ENCODE measurements at places on chromosomes 4 and X.

- DNase-seq: no peak
- no peak overlapping the region for H3K27ac ChIP-seq
- no peak overlapping the region for H3K4me3 ChIP-seq
- peaks cover 17% of the 10 kb centered on the region for H3K4me1 ChIP-seq
- peaks cover 62% of the 10 kb centered on the region for H3K36me3 ChIP-seq
These were observed 76.2 kb upstream of the CD99 start for GRCh38 chrX:2614911-2615310.

DNA sequence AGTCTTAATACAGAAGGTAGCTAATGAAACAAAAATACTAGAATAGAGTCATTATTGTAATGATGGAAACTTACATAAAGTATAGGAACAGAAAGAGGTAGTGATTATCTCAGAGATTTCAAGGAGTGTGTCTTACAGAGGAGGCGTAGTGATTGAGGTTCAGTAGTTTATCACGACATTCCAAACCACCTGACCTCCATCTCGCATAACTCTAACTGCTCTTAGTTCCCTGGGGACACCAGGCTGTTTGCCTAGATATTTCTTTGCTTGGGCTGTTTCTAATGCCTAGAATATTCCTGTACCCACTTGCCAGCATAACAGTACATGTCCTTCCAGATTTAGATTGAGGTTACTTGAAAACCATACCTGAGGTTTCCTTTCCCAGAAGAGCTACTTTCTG lies 29.1 kb downstream of the STAG2 start:
- no peak for DNase-seq
- no peaks in the 10 kb centered on the region for H3K36me3 ChIP-seq
- peak overlapping the region; percentile 37 for H3K27ac ChIP-seq
- no peak overlapping the region for H3K4me3 ChIP-seq
- H3K27me3 ChIP-seq: no peaks in the 10 kb centered on the region

DNA sequence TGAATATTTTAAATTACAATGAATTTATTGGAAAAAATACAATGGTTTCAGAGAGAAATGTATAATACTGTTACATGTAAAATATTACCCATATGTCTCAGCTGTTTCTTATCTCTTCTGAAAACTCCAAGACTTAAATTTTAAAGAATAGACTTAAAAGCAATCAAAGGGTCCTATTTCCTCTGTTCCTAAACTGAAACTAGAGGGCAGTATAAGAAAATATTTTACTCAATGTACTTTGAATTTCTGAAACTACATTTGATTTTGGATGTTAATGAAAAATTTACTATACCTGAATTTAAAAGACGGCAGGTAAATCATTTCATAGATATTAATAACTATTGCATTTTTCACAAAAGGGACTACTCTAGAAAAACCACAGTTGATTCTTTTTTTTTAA lies 200.2 kb downstream of the LRBA start:
- H3K4me1 ChIP-seq: peaks cover 2% of the 10 kb centered on the region
- peaks cover 15% of the 10 kb centered on the region for H3K36me3 ChIP-seq
- H3K27me3 ChIP-seq: no peaks in the 10 kb centered on the region

DNA sequence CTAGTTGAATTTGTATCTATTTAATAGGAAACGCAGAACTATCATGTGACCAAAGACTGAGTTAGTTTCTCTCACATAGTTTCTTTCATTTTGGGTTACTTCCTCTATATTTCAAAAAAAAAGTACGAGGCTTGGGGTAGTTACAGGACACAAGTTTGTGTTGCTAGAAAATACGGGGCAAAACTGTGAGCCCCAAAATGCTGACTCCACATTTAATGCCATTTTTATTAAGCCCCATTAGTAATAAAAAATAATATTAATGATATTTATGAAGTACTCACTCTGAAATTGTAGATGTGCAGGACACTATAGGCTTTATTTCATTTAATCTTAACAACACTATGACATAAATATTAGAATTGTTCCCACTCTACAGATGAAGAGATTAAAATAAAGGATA lies 268.6 kb downstream of the DTHD1 start:
- DNase-seq: no peak
- H3K4me3 ChIP-seq: no peak overlapping the region
- no peaks in the 10 kb centered on the region for H3K27me3 ChIP-seq
- no peak overlapping the region for H3K27ac ChIP-seq
- no peaks in the 10 kb centered on the region for H3K36me3 ChIP-seq

- DNase-seq: no peak
- H3K4me1 ChIP-seq: peaks cover 31% of the 10 kb centered on the region
- H3K36me3 ChIP-seq: peaks cover 3% of the 10 kb centered on the region
- H3K27me3 ChIP-seq: no peaks in the 10 kb centered on the region
- no peak overlapping the region for H3K4me3 ChIP-seq
- no peak overlapping the region for H3K27ac ChIP-seq
These were observed 2.2 kb downstream of the MXD4 start for GRCh38 chr4:2259541-2260343.

GRCh38 chr4:25258980-25259578 lies 25.2 kb downstream of the PI4K2B start:
- H3K27me3 ChIP-seq: no peaks in the 10 kb centered on the region
- H3K27ac ChIP-seq: no peak overlapping the region
- H3K36me3 ChIP-seq: peaks cover 13% of the 10 kb centered on the region
- no peak overlapping the region for H3K4me3 ChIP-seq
- DNase-seq: no peak

DNA sequence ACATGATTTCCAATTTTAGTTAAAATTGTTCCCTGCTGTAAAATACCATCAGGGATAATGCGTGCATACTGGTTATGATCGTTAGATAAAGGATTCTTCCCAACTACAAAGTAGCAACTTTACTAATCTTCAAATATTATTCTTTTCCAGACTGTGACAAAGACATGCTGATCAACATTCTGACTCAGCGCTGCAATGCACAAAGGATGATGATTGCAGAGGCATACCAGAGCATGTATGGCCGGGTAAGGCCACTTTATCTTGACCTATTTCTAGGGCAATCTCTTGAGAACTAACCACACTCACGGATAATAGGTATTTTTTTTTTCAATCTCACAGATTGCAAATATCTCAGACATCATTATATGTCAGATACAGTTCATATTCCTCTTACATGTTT lies 47.0 kb downstream of the ANXA10 start:
- no peaks in the 10 kb centered on the region for H3K4me1 ChIP-seq
- no peaks in the 10 kb centered on the region for H3K27me3 ChIP-seq
- H3K4me3 ChIP-seq: no peak overlapping the region
- no peak overlapping the region for H3K27ac ChIP-seq
- DNase-seq: no peak
- no peaks in the 10 kb centered on the region for H3K36me3 ChIP-seq

DNA sequence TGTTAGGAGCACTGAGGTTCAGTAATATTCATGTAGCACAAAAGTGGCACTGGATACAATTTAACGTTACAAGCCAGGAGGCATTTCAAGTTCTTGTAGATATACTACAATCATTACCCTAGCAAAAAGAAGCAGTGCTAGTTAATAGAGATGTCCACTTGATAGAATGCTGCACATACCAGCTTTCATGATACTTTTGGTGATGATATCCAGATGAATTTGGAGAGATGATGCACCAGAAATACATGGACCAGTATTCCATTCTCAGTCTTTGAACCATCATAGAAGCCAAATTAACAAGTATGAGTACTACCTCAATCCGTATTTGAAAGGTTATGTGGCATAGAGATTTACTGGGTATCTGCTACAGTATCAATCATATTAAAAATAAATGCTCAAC lies 421.0 kb upstream of the MAGEB18 start:
- no peak overlapping the region for H3K4me3 ChIP-seq
- no peak for DNase-seq
- H3K27ac ChIP-seq: no peak overlapping the region
- no peaks in the 10 kb centered on the region for H3K27me3 ChIP-seq

DNA sequence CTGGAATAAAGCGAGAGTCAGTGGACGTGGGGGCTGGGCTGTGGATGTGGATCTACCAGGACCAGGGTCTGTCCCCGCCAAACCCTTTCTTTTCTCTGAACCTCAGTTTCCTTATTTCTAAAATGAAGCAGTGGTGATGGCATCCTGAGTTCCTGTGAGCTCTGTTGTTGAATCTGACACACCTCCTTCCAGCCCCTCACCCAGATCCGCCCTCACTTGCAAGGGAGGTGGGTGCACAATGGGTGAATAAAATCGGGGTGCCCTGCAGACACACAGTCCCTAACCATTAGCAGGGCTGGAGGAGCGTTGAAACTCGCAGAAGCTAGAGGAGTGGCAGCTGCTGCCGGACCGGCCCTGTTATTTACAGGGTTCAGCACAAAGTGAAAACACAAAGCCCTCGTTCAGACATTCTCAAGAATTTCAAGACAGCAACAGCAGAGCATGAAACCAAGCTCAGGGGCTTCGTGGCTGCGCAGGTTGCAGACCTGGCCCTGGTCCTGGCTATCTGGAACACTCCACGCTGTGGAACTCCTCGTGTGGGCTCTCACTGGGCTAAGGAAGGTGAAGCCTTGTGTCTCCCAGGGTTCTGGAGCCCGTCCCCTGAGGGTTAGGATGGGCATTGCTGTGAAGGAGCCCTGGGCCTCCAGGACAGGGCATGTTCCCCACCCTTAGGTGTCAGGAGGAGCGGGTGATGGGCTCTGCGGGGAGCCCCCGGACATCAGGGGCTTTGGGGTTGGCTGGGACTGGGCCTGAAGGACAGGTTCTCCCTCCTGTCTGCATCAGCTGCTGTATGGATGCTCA lies 42.9 kb downstream of the PSAPL1 start:
- DNase-seq: no peak
- H3K27me3 ChIP-seq: peaks cover 6% of the 10 kb centered on the region
- H3K36me3 ChIP-seq: no peaks in the 10 kb centered on the region
- H3K27ac ChIP-seq: no peak overlapping the region

DNA sequence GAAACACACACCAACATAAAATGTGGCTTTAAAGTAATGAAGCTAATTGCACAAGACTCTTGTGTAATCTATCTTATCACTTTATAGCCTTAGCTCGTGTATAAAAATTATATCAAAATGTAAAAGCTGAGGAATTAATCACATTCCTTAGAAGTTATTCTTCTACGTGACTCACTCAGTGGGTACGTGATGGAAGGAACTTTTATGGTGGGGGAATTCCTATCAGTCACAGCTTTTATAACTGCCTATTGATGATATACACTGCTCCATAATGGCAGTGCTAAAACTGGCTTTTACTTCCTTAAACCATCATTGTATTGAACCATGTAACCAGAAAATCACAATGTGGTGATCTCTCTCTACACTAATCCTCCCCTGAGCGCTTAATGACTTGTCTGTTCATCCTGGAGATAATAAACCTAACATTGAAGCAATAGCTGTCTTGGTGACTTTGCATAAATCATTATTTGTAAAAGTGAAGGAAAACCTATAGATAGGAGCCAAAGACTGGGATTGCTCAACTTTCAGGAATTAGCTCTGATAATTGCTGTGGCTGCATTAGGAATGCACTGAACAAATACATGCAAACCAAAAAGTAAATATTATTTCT lies 276.7 kb downstream of the GBA3 start:
- H3K27ac ChIP-seq: no peak overlapping the region
- DNase-seq: no peak
- H3K27me3 ChIP-seq: no peaks in the 10 kb centered on the region

DNA sequence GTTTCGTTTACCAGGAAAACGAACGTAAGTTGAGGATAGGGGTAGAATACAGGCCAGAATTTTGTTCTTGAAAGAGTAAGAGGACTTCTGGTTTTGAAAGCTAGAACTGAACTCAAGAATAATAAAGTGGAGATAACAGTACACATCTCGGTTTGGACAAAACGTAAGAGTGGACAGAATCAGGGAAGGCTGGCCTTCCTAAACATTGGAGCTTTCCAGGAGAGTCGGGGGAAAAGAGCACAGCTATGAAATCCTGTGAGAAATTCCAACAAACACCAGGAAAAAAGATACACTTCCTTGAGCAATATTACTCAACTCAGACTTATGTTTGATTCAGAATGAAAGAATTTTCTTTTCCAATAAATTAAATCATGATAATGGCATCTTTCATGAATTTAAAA lies 1.2 kb downstream of the CTSO start:
- DNase-seq: no peak
- peak overlapping the region; percentile 6 for H3K27ac ChIP-seq
- peak overlapping the region; percentile 18 for H3K4me3 ChIP-seq
- H3K4me1 ChIP-seq: peaks cover 8% of the 10 kb centered on the region
- no peaks in the 10 kb centered on the region for H3K27me3 ChIP-seq
- H3K36me3 ChIP-seq: no peaks in the 10 kb centered on the region

GRCh38 chr4:162015090-162015489 lies 148.7 kb downstream of the FSTL5 start:
- no peaks in the 10 kb centered on the region for H3K36me3 ChIP-seq
- no peak overlapping the region for H3K4me3 ChIP-seq
- H3K27ac ChIP-seq: no peak overlapping the region
- H3K4me1 ChIP-seq: no peaks in the 10 kb centered on the region

- no peak for DNase-seq
- H3K27me3 ChIP-seq: peaks cover 10% of the 10 kb centered on the region
- H3K36me3 ChIP-seq: no peaks in the 10 kb centered on the region
- no peak overlapping the region for H3K27ac ChIP-seq
- no peaks in the 10 kb centered on the region for H3K4me1 ChIP-seq
- no peak overlapping the region for H3K4me3 ChIP-seq
These were observed 236.9 kb downstream of the DCTD start for GRCh38 chr4:182680234-182680653.
